Chondrocyte (in vitro differentiated cells): ENCODE measurements at places on chromosomes 11 and 22. TPM values are rescaled to one million over a fixed set of nuclear protein-coding genes. Genes with fewer than 3 reads are reported as not detected.

Gene NPTXR
- total RNA-seq, result 23.4 to 37.5 TPM (median 35.0 TPM) in 3 replicates

- no peaks in the 10 kb centered on the region for H3K36me3 ChIP-seq
- peaks cover 11% of the 10 kb centered on the region for H3K27me3 ChIP-seq
- no peak overlapping the region for H3K27ac ChIP-seq
These were observed 46.4 kb upstream of the SC5D start for GRCh38 chr11:121246021-121246768.

DNA sequence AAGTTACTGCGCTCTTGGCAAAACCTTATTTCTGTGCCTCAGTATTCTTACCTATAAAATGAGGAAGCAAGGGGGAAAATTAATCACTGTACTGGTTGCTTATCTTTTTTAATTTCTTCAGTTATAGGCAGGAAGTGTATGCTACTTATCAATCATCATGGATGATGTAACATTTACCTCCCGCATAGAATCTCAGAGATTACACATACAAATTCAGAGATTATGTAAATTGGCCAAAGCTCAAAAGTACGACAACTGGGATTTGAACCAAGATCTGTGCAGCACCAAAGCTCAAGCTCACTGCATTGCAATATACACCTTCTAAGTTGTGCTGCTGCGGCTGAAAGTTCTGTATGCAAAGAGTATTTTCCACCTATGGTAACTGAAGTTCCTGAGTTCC, 83.0 kb downstream of the PDHX start:
- H3K4me1 ChIP-seq, result peaks cover 11% of the 10 kb centered on the region
- no peaks in the 10 kb centered on the region for H3K27me3 ChIP-seq
- no peak overlapping the region for H3K4me3 ChIP-seq
- H3K36me3 ChIP-seq, result no peaks in the 10 kb centered on the region
- no peak for DNase-seq

Gene SLN
- total RNA-seq, result not detected in 3 replicates

GRCh38 chr11:19441752-19442553, 201.2 kb upstream of the E2F8 start:
- H3K27ac ChIP-seq, result peak overlapping the region; percentile 41
- no peak for DNase-seq
- H3K4me3 ChIP-seq, result no peak overlapping the region
- H3K4me1 ChIP-seq, result peaks cover 37% of the 10 kb centered on the region

Gene RBMXL2
- total RNA-seq, result not detected in 3 replicates

Gene SERPING1
- total RNA-seq, result 1.8 to 4.6 TPM (median 4.5 TPM) in 3 replicates

- no peak overlapping the region for H3K27ac ChIP-seq
- no peaks in the 10 kb centered on the region for H3K27me3 ChIP-seq
- DNase-seq, result no peak
- peaks cover 8% of the 10 kb centered on the region for H3K36me3 ChIP-seq
- H3K4me1 ChIP-seq, result peaks cover 39% of the 10 kb centered on the region
These were observed 51.3 kb downstream of the BCR start for GRCh38 chr22:23231471-23232093.

GRCh38 chr11:65418431-65418680, 4.2 kb upstream of the NEAT1 start:
- peak overlapping the region; percentile 100 for H3K27ac ChIP-seq
- no peak for DNase-seq
- H3K27me3 ChIP-seq, result no peaks in the 10 kb centered on the region
- peaks cover 5% of the 10 kb centered on the region for H3K36me3 ChIP-seq

DNA sequence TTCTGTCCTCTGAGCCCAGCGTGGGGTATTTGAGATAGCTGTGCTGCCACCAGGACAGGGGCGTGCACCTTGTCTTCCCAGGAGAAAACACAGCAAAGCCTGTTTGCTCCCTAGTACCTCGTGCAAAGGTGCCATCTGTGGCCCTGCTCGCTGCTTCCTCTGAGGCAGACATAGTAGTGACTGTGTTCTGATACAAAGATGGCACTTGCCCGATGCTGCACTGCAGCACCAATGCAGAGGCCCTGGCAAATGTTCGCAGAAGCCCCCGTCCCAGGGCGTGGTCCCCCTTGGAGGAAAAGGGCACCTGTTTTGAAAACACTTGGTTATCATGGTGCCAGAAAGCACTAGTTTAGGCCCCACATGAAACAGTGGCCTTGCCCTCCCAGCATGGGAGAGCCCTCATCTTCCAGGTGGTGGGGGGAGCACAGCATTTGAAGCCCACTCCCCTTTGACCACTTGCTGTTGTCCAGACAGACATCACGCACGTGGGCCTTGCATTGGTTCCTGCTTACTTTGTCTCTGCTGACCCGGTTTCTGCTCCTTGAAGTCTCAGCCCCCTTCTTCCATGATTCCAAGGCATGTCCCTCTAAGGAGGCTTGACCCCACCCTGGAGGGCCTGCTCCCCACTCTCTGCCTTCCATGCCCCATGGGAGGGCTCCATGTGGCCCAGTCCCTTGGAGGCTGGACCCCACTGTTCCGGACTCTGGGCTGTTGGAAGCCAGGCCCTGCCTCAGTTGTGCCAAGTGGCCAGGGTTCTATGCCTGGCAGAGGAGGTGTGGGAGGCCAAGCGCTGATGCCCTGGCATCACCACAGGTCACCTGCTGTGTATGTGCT, 109.4 kb downstream of the KCNQ1OT1 start:
- no peak overlapping the region for H3K4me3 ChIP-seq
- peak; percentile 50 for DNase-seq
- no peaks in the 10 kb centered on the region for H3K36me3 ChIP-seq

Gene OR51B4
- total RNA-seq, result not detected in 3 replicates

Gene CHRM1
- not detected in 3 replicates for total RNA-seq

Gene TEX54
- total RNA-seq, result 0.65 TPM in 1 of 3 replicates, not detected in the others

Gene PATE2
- not detected in 3 replicates for total RNA-seq

GRCh38 chr22:42414565-42415303, 17.5 kb downstream of the NFAM1 start:
- no peak overlapping the region for H3K27ac ChIP-seq
- H3K4me1 ChIP-seq, result no peaks in the 10 kb centered on the region
- no peak overlapping the region for H3K4me3 ChIP-seq
- no peaks in the 10 kb centered on the region for H3K36me3 ChIP-seq
- no peak for DNase-seq

Gene RCOR2
- total RNA-seq, result 1.3 to 3.8 TPM (median 2.7 TPM) in 3 replicates

- H3K4me1 ChIP-seq, result peaks cover 60% of the 10 kb centered on the region
- H3K27me3 ChIP-seq, result no peaks in the 10 kb centered on the region
- peak overlapping the region; percentile 96 for H3K27ac ChIP-seq
These were observed 13.3 kb downstream of the NNMT start for GRCh38 chr11:114309517-114309916.

Gene RFPL3
- total RNA-seq, result not detected in 3 replicates

Gene APOL5
- total RNA-seq, result not detected in 3 replicates

GRCh38 chr22:42283278-42284201, 13.1 kb upstream of the TCF20 start:
- no peaks in the 10 kb centered on the region for H3K36me3 ChIP-seq
- H3K27ac ChIP-seq, result no peak overlapping the region
- H3K4me3 ChIP-seq, result peak overlapping the region; percentile 64

GRCh38 chr11:61162092-61162941, 1.1 kb upstream of the VPS37C start:
- H3K27me3 ChIP-seq, result no peaks in the 10 kb centered on the region
- peak overlapping the region; percentile 91 for H3K27ac ChIP-seq
- H3K36me3 ChIP-seq, result no peaks in the 10 kb centered on the region

Gene TREH
- total RNA-seq, result not detected in 3 replicates

Gene CSNK1E
- total RNA-seq, result 126 to 132 TPM (median 129 TPM) in 3 replicates

DNA sequence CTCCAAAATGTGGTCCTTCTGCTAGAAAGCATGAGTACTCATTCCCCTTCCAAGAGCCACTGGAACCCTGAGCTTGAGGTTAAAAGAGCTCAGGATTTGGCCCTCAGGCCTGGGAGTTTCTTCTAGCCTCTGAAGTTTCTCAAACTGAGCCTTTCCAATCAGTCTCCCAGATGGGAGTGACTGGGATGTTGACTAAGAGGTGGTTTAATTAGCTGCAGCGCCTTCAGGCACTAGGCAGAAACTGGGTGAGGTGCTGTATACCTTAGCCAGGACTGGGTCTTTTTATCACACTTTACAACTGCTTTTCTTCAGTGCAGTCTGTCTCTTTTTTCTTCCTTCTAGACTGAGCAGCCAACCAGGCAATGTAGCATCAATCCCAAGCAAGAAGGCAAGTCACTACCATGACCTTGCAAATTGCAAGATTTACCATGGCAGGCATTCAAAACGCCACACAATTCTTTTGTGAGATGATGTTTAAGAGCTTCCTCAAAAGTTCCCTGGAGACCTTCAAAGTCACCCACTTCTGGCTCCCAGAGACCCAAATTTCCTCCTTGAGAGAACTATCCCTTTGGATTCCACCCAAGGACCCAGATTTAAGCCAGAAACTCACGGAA, 93.0 kb downstream of the SLC1A2 start:
- H3K36me3 ChIP-seq, result peaks cover 1% of the 10 kb centered on the region
- no peak for DNase-seq
- no peak overlapping the region for H3K27ac ChIP-seq

DNA sequence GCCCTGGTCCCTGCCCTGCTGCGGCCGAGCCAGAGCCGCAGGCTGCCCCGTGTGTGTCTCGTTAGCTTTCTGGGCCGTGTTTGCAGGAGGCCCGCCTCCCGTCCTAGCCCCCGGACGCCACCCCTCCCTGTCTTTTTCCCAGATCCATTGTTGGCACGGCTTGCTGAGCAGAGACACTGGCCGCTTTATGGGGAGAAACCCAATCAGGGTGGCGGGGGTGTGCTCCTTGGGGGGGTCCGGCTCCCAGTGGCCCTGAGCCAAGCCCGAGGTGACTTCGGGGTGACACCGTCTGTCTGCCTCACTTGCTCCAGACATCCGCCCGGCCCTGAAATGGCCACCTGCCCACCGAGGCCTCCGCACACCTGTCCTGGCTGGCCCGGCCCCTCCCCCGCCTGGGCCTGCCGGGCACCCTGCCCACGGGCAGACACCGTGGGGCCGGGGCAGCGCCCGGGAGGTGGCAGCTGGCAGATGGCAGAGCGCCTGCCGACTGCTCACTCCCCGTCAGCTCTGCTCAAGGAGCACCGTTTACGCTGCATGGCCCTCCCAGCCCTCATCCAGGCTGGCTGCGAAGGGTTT, 43.1 kb upstream of the PPARA start:
- no peak for DNase-seq
- H3K4me3 ChIP-seq, result no peak overlapping the region
- H3K27me3 ChIP-seq, result no peaks in the 10 kb centered on the region
- H3K27ac ChIP-seq, result peak overlapping the region; percentile 78
- H3K4me1 ChIP-seq, result peaks cover 66% of the 10 kb centered on the region

Gene SCUBE1
- total RNA-seq, result 0.07 to 3.2 TPM (median 2.7 TPM) in 3 replicates

GRCh38 chr11:107856180-107856980, 2.2 kb downstream of the SLC35F2 start:
- no peak overlapping the region for H3K27ac ChIP-seq
- no peak overlapping the region for H3K4me3 ChIP-seq

GRCh38 chr22:22229683-22230420, 14.7 kb upstream of the VPREB1 start:
- no peaks in the 10 kb centered on the region for H3K36me3 ChIP-seq
- no peak overlapping the region for H3K4me3 ChIP-seq
- peaks cover 20% of the 10 kb centered on the region for H3K27me3 ChIP-seq
- DNase-seq, result no peak
- H3K27ac ChIP-seq, result no peak overlapping the region

- peaks cover 1% of the 10 kb centered on the region for H3K4me1 ChIP-seq
- DNase-seq, result no peak
- H3K36me3 ChIP-seq, result peaks cover 30% of the 10 kb centered on the region
- no peak overlapping the region for H3K4me3 ChIP-seq
These were observed 11.0 kb downstream of the ASCC2 start for GRCh38 chr22:29827091-29827490.

DNA sequence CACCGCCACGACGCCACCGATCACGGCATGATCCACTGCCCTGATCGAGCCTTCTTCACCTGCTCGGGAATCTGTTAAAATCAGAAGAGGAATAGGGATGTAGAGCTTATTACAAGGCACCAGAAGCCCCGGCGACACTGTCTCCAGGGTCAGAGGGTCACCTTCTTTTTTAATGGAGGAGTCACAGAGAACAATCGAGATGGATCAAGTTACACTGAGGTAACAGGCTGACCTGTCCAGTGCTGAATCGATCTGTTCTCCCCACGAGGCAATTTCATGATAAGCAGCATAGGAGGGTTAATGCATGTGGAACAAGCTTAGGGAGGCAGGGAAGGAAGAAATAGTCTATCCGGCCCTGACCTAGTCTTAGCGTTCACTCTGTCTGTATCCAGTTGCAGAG, 325.5 kb downstream of the CADM1 start:
- H3K4me1 ChIP-seq, result no peaks in the 10 kb centered on the region
- no peaks in the 10 kb centered on the region for H3K27me3 ChIP-seq
- DNase-seq, result no peak
- no peak overlapping the region for H3K4me3 ChIP-seq
- no peak overlapping the region for H3K27ac ChIP-seq
- no peaks in the 10 kb centered on the region for H3K36me3 ChIP-seq

DNA sequence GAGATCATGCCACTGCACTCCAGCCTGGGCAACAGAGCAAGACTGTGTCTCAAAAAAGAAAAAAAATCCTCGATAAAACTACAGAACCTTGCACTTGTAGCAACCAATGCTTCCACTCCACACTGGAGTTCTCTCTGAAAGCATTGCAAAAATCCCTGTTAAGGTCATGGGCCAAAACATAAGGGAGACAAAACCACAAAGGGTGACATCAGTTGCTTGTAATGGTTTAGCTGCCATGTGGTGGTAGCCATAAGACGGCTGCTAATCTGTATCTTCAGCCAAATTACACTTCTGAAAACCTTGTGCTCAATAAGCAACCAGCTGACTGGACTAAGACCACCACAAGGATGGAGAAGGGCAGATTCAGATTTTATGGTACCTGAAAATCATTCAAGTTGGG, 20.6 kb upstream of the TPH1 start:
- no peaks in the 10 kb centered on the region for H3K36me3 ChIP-seq
- H3K27ac ChIP-seq, result no peak overlapping the region
- DNase-seq, result no peak

Gene RIMBP3C
- 0.22 to 0.75 TPM (median 0.38 TPM) in 3 replicates for total RNA-seq

DNA sequence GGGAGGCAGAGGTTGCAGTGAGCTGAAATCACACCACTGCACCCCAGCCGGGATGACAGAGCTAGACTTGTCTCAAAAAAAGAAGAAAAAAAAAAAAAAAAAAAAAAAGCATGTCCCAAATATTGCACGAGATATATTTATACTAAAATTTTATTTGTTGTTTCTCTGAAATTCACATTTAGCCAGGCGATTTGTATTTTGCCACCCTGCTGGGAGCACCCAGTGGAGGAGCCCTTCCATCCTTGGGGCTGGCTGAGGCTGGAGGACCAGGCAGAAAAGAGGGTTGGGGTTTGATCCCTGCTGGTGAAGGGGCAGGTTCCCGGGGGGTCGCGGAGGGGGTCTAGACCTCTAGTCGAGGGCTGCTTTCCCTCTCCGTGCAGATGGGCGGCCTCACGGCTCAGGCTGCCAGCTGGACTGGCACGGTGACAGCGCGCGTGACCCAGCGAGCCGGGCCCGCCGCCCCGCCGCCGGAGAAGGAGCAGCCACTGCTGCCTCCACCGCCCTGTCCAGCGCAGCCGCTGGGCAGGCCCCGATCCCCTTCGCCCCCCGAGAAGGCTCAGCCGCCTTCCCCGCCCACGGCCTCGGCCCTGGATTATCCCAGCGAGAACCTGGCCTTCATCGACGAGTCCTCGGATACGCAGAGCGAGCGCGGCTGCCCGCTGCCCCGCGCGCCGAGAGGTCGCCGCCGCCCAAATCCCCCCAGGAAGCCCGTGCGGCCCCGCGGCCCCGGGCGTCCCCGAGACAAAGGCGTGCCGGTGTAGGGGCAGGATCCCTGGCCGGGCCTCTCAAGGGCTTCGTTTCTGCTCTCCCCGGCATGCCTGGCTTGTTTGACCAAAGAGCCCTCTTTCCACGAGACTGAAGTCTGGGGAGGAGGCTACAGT, 952 bp upstream of the CATSPERZ start:
- peaks cover 24% of the 10 kb centered on the region for H3K4me1 ChIP-seq
- H3K4me3 ChIP-seq, result peak overlapping the region; percentile 66
